ENCODE measurements at places on chromosomes 6 and 20.

DNA sequence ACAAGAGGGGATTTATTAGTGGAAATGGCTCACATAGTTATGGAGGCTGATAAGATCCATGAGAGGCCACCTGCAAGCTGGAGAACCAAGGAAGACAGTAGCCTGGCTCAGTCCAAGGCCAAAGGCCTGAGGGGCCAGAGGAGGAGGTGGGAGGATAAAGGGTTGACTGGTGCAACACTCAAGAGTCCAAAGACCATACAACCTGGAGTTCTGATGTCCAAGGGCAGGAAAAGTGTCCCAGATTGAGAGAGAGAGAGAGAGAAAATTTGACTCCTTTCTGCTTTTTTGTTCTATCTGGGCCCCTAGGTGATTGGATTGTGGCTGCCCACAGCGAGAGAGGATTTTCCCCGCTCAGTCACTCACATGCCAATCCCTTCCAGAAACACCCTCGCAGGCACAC lies 8.0 kb downstream of the HLA-F start:
- no peak for DNase-seq

DNA sequence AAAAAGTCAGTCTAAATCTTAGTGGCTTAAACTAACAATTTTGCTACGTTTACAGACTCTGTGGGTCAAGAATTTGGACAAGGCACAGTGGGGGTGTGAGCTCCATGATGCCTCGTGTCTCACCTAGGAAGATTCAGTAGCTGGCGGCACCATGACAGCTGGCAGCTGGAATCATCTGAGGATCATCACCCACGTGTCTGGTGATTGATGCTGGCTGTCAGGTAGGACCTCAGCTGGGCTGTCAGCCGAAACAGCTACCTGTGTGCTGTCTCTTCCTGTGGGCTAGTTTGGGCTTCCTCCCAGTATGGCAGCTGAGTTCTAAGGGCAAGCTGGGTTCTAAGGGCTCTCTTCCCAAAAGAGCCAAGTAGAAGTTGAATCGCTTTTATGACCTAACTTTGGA lies 26.4 kb upstream of the DLGAP4 start:
- no peak for DNase-seq

- no peak for DNase-seq
Measured at GRCh38 chr20:34037121-34037520, 43.4 kb downstream of the RALY start.

GRCh38 chr6:44262467-44263353 lies 2.6 kb downstream of the NFKBIE start:
- DNase-seq = no peak

GRCh38 chr20:51731731-51732095 lies 36.5 kb downstream of the ATP9A start:
- no peak for DNase-seq

- DNase-seq = peak; percentile 15
Measured at GRCh38 chr20:2261046-2261485, 34.7 kb upstream of the TGM3 start.

GRCh38 chr6:166317261-166318212 lies 9.3 kb upstream of the PRR18 start:
- no peak for DNase-seq

- peak; percentile 71 for DNase-seq
Measured at GRCh38 chr6:148441454-148441911, 98.8 kb downstream of the SASH1 start.

DNA sequence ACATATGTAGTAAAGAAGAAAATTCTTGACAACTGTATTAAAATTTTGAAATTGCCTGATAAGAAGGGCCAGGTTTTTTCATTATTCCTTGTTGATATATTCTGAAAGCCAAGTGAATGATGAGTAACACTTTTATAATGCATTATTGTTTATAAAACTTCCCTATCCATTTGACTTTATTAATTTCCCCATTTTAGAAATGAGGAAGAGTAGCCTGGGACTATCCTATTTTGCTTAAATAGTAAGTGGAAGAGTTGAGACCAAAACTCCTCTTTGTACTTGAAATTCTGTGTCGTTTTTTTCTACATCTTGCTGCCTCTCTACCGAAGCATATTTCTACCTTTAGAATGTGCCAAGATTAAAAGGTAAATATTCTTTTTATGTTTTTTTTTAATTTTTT lies 39.7 kb downstream of the TRMT11 start:
- no peak for DNase-seq

DNA sequence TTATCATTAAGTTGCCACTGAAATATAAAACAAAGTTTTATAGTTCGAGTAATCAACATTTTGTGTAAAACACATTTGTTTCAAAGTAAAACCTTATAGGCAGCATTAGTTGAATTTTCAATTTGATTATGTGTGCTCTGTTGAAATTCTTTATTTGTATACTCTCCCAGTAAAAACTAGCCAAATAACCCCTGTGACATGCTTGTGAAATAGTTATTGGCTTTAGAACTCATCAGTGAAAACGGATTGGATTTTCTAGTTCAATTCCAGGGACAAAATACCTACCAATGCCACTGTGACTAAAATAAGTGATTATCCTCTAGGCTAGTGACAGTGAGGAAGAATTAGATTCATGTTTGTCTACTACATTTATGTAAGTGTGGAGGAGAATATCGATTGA lies 212.9 kb downstream of the TMEM200A start:
- DNase-seq = no peak

DNA sequence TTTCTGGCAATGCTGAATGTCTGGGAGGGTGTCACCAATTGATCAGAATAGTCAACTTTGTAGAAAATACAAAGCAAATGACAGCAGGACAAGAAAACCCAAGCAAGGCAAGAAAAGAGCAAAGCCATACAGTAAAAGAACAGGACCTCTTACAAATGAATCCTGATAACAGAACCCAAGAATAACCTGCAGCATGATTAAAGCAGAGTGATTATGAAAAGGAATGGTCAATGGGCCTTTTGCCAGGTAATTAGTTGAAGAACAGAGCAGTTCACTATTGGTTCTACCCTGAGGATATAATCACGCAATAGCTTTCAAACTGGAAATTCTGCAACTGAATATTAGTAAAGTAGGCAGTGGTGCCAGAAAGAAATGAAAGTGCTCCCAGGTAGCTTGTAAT lies 319.8 kb downstream of the FRK start:
- no peak for DNase-seq

DNA sequence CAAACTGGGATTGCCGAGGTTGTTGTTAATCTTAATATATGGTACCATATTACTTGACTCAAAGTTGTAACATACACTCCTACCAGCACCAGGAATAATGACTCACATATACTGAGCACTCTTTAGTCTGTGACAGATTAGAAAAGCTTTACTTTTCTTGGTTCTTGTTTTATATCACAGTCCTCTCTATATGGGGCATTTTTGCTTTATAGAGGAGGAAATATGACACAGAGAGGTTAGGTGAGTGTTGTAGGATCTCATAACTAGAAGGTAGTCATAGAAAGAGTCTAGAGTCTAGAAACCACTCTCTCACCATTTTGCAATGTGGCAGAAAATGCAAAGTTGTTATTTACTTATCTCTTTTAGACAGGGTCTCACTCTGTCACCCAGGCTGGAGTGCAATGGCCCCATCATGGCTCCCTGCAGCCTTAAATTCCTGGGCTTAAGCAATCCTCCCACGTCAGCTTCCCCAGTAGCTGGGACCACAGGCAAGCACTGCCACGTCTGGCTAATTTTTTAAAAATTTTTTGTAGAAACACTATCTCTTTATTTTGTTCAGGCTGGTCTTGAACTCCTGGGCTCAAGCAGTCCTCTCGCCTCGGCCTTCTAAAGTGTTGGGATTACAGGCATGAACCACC lies 13.4 kb downstream of the TRIM38 start:
- DNase-seq = no peak

GRCh38 chr6:132695773-132696172 lies 18.1 kb downstream of the VNN1 start:
- no peak for DNase-seq

- DNase-seq = peak; percentile 64
Measured at GRCh38 chr6:15623276-15624116, 39.3 kb downstream of the DTNBP1 start.

DNA sequence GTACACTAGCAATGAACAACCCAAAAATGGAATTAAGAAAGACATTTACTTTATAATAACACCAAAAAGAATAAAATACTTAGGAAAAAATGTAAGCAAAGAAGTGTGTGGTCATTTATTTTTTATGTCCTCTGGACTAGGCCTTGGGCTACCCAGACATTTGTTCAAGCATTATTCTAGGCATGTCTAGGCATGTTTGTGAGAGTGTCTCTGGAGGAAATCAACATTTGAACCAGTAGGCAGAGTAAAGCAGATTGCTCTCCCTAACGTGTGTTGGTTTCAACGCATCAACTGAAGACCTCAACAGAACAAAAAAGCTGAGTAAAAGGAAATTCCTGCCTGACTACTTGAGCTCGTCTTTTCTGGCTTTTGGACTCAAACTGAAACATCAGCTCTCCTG lies 84.5 kb downstream of the ANKEF1 start:
- DNase-seq = peak; percentile 12

DNA sequence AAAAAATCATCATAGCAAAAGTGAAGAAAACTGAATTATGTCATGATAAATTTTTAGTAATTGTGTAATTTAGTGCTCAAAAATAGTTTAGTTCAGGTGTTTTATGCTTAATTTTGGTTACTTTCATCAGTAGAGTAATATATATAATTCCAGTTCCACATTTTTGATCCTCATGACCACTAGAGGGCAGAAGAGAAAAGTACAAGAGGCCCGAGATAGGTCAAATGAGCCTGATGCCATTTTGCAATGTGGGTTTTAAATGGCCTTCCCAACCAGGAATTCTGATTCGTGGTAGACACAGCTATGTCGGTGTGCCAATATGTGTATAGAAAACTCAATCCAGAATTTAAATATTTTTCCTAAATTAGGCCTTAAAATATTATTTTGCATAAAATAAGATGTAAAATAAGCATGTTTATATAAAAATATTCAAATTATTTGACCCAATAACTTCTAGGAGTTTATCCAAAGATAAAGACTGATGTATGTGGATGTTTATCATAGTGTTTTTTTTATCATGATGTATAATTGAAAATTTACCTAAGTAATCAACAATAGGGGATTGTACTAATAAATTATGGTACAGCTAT lies 159.7 kb upstream of the RPS6KA2 start:
- DNase-seq = peak; percentile 79

DNA sequence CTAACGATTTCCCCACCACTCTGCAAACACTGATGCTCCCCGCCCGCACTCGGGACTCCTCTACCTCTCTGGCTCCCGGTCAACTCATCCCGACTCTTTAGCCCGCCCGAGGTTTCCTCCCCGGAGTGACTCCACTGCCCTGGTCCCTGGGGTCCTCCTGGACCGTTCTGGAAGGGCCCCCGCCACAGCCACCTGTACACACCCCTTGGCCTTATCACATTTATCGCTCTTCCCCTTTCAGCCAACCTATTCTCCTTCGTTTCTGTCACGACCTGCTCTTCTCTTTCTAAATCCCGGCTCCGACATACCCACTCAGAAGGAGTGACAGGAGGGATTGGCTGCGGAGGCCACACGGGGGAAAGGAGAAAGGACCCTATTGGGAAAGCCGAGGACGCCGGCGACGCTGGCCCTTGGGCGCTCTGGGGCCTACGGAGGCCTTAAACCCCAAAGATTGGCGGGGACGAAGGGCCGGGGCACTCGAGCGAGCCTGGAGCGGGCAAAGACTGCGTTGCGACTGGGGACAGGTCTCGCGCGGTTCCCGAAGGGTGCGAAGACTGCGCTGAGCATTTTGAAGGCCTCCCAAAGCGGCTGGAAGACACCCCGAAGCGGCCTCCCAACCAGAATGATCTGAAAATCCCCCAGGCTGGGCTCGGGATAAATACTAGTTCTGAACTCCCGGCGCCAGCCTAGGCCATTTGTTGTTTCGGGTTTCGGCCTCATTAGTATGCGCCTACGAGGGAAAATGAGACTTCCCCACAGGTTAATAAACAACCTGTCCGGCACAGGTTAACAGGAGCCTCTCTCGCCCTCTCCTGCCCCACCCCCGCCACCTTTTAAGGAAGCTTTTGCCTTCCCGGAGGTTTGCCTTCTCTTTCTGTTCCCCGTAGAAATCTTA lies 9.2 kb downstream of the SIM1 start:
- no peak for DNase-seq

- no peak for DNase-seq
Measured at GRCh38 chr6:159053781-159054398, 9.1 kb upstream of the TAGAP start.

GRCh38 chr6:67888886-67889681 lies 746.0 kb upstream of the ADGRB3 start:
- no peak for DNase-seq

GRCh38 chr6:44007818-44008621 lies 119.2 kb downstream of the MRPL14 start:
- no peak for DNase-seq

DNA sequence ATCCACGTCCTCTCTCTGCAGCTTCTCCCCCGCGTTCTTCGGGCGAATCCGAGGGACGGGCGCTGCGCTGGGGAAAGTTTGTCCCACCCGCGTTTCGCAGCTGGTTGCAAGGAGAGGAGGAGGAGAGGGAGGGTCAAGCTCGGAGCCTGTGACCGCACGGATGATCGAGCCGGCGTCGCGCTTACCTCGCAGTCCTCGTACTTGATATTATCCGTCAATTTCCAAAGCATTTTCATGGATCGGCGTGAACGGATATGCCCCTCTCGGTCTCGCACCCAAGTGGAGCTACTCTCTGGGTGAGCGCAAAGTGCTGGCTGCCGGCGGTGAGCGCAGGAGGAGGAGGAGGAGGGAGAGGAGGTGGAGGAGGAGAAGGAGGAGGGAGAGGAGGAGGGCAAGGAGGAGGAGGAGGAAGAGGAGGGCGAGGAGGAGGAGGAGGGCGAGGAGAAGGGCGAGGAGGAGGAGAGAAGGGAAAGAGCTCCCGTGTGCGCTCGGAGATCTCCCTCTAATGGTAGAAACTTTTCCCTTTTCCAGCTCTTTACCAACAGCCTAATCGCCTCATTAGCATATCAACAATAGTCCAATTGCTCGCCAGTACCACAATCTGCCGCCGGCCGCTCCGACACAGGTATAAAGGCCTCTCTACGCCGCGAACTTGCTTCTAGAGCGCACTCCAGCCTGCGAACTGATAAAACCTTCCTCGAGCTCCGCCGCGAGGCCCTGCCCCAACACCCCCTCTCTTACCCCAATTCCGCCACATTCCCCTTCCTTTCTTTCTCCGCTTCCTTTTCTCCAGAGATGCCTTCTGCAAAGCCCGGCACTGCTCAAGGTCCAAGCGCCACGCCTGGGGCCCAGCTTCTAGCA lies at the start of gene TFAP2A:
TSS of gene TFAP2A (minus strand) at position 319 of the 861 bp plus-strand sequence. CDS start at position 236, 83 bp downstream.
- DNase-seq = peak; percentile 73

- no peak for DNase-seq
Measured at GRCh38 chr6:162219266-162219665, 508.3 kb downstream of the PRKN start.

DNA sequence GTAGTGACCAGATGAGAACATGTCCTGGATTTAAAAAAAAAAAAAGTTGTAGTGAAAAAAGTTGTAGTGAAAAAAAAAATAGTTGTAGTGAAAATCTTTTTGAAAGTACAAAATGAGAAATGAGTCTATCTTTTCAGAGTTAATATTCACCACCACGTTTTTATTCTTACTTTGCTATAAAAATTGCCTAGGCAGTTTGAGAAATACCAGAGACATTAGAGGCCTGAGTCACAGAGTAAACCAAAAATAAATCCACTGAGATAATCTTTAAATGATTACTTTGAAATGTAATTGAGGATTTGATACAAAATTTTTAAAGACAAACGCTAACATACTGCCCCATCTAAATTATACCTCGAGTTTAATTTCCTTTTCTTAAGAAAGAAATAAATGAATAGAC lies 101.2 kb upstream of the TIAM2 start:
- peak; percentile 53 for DNase-seq

Measured in fibroblast of the aortic adventitia (primary cell).